ENCODE measurements at places on chromosomes 16 and 17. TPM values are rescaled to one million over a fixed set of nuclear protein-coding genes. Genes with fewer than 3 reads are reported as not detected.

AARSD1 gene
- 38.3 TPM for total RNA-seq

OVCA2 gene
- total RNA-seq, result 34.9 TPM

CACNA1G gene
- total RNA-seq, result not detected

MPP3 gene
- not detected for total RNA-seq

ABCA3 gene
- total RNA-seq, result 6.3 TPM

DNA sequence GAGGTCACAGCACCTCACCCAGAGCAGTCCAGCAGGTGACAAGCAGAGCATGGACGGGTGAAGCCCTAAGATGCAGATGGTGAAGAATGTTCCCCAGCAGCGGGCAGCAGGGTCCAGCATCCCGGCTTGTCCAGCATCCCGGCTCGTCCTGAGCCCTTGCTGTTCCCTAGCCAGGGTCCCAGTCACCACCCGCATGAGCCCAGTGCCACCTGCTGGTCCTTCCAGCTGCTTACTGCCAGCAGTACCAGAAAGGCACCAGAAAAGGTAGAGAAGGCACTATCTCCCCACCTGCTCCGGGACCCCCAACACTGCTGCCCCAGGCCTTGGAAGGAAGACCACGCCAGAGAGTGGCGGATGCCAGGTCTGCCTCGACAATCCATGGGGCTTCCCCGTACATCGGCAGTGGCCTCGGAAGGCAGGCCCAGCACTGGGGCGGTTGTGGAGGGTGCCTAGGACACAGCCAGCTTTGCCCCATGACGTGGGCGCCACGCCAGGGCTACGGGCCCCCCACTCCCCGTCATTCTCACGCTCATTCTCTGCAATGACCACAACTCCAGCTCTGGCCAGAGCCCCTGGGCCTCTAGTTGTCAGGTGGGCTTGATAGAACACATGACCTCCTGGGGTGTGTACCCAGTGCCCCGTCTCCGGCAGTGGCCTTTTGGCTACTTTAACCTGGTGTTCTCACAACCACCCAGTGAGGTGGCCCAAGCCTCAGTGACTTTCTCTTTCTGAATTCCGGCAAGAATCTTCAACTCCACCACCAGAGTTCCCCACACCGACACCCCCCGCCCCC lies 1.4 kb downstream of the CENPX start:
- peak; percentile 77 for DNase-seq

DNA sequence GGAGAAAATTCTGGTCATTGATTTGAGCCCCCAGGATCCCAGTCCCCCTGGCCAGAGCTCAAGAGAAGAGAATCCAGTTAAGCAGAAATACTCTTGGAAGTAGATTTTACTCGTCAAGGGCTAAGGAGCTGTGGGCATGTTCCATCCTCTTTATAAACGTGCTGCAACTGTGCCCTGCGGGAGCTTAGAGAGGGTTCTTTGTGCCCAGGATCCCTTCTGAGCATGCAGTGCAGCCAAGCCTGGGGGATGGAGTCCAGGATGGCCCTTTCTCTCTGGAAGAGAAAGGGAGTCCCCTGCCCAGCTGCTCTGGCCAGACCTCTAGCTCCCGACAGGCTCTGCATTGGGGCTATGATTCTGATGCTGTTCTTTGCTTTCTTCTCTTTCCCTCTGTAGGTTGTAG lies 9.5 kb upstream of the LGALS9 start:
- DNase-seq, result no peak

DNA sequence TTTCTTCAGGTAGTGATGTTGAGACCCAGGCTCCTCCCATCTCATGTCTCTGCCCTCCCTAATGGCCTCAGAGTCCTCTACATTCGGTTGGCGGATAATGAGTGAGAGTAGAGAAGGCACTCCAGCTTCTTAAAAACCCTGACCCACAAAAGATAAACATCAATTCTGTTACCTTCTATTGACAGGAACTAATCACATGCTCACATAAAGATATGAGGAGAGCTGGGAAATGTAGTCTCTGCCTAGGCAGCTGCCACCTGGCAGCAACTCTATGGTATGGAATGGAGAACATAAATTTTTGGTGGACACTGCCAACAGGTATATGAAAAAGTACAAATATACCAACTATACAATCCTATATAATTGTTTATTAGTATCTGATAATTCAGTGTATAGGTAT lies 110.7 kb upstream of the HLF start:
- DNase-seq, result no peak

DNA sequence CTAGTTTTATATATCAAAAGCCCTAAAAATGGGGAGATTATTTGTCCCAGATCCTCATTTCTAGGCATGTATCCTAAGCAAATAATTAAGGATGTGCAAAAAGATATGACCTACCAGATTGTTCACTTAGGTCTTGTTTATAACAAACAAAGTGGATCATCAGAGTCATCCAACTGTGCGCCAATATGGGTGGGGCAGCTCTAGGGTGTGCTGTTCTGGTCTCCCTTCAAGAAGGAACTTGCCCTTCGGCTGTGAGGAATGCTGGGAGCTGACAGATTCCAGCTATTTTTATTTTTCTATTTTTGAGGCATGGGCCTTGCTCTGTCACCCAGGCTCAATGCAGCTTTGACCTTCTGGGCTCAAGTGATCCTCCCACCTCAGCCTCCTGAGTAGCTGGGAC lies 13.8 kb downstream of the CHP2 start:
- DNase-seq, result no peak

DNA sequence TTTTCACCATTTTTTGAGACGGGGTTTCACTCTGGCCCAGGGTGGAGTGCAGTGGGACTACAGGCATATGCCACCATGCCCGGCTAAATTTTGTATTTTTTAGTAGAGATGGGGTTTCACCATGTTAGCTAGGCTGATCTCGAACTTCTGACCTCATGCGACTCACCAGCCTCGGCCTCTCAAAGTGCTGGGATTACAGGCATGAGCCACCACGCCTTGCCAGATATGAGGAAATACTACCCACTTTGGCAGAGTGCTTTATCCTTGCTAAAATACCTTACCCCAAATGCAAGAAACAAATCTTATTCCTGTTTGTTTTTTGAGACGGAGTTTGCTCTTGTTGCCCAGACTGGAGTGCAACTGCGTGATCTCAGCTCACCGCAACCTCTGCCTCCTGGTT lies 62.9 kb upstream of the MGAT5B start:
- DNase-seq, result no peak

DNA sequence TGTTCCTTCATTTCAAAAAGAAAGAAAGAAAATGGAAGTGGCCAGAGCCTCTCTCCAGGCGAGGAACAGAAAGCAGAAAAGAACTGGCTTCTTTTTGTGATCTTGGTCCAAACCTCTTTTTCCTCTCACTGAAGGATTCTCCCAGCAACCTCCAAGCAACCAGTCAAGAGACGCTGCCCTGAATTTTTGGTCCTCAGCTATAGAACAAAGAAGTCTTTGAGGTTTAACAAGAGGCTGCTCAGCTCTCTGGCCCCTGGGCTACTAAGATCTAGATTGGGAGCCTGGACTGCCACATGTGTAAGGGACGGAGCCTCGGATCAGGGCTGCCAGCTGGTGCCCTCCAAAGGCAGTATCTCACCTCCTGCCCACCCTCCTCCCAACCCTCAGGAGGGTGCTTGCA lies 62.6 kb downstream of the AXIN2 start:
- no peak for DNase-seq

DNA sequence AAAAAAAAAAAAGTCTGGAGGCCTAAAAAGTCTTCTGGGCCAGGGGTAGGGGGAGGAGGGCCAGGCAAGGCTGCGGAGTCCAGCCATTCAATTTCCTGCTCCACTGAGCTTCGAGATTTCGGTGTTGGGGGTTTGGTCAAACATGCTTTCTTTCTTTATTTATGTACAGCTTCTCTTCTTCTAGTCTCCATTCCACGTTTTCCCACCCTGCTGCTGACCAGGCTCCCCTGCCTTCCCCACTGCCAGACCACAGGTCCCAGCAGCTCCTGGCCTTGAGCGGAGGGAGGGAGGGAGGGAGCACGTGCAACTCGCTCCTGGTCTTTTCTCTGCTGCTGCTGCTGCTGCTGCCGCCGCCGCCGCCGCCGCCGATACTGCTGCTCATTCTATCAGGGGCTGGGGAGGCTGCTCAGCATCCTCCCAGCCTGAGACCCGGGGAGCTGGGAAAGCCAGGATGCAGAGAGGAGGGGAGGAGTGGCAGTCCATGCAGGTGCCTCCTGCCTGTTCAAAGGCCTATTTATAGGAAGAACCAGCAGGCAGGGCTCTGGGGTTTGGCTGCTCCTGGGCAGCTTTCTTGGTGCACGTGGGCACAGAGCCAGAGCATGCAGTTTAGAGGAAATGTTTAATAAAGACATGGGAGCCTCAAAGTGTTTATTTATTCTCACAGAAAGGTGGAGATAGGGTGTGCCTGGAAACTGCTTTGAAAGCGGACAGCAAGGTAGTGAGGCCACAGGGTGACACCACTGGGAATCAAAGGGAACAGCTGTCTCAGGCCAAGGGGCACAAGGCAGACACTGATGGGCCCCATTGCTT lies 23.4 kb upstream of the ZFHX3 start:
- no peak for DNase-seq

- peak; percentile 45 for DNase-seq
Measured at GRCh38 chr17:44655983-44656710, at the start of gene MEIOC. Gene MEIOC (plus strand): TSS chr17:44656468. CDS start chr17:44656614, 146 bp downstream.

GRCh38 chr16:54282202-54282927 lies 4.2 kb downstream of the IRX3 start:
- DNase-seq, result peak; percentile 34

- DNase-seq, result no peak
Measured at GRCh38 chr16:19710991-19711545, 7.0 kb downstream of the KNOP1 start.
